ENCODE measurements at places on chromosomes 3 and 15.

DNA sequence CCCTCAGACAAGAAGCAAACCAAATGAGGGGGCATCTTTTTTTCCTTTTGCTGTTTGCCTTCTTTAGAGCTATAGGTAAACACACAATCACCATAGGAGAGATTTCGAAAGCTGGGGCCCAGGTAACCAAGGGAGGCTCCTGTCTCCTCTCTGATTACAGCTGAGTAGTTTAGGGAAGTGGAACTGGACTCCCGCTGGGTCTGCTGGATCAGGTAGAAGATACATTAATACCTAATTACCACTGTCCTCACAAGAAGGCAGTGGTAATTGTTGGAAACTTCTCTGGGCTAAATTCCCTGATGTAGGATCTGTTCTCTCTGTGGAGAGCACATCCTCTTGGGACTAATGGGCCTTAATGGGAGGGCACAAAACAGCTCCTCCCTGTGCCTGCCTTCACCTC lies 32.7 kb downstream of the HDC start:
- no peak for DNase-seq

DNA sequence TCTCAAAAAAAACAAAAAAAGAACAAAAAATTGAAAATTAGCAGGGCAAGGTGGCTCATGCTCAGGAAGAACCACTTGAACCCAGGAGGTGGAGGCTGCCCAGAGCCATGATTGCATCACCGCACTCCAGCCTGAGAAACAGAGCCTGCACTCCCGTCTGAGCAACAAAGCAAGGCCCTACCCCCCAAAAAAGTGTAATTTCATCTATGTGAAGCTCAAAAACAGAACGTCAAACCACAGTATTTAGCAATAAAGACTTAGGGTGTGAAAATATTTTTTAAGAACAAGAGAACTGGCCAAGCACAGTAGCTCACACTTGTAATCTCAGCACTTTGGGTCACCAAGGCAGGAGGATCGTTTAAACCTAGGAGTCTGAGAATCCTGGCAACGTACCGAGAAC lies 38.2 kb downstream of the STAG1 start:
- no peak for DNase-seq

DNA sequence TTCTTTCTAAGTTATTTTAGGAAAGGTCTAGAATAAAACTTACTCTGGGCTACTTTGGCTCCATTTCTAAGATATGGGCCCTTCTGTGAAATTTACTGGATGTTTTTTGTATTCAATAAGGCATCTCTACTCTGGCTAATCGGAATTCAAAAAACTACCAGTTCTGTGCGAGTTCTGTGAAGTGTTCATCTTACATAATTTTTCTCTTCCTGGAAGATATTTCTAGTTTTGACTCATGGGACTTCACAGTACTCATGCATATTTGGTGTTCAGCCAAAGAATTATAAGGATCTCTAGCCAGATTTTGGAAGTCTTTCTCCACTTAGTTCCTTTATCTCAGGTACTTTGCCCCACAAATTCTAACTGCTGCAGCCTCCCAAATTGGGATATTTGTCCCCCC lies 46.4 kb upstream of the MBNL1 start:
- no peak for DNase-seq

- DNase-seq, result no peak
Observed at GRCh38 chr3:160837394-160837980, 81.5 kb downstream of the PPM1L start.

DNA sequence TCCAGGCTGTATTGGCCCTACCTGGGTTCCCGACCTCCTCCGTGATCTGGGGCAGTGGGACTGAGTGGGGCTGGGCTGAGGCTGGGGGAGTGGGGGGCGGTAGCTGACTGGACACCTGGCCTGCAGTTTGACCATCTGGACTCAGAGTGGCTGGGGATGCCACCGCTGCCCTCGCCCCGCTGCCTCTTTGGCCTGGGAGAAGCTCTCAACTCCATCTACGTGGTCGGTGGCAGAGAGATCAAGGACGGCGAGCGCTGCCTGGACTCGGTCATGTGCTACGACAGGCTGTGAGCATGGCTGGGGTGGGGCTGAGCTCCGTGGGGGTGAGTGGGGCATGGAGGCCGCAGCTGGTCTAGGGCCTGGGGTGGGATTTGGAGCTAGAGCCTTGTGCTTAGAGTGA lies 2.7 kb downstream of the KLHL40 start:
- no peak for DNase-seq
